ENCODE measurements at places on chromosomes 16 and 17.

DNA sequence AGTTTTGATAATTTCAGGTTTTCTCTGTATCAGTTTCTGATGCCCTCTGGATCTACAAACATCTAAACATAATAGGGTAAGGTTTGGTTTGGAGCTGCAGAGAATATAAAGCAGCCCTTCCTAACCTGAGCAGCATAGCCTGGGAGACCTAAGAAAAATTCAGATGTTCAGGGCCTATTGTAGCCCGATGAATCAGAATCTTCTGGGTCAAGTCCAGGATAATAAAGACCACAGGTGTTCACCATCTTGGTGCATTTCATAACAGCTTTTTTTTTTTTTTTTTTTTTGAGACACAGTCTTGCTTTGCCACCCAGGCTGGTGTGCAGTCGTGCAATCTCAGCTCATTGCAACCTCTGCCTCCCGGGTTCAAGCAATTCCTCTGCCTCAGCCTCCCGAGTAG is 19.7 kb upstream of the ARHGAP17 start:
- DNase-seq = no peak

GRCh38 chr16:85888405-85889331 is 10.3 kb upstream of the IRF8 start:
- DNase-seq = peak; percentile 95

DNA sequence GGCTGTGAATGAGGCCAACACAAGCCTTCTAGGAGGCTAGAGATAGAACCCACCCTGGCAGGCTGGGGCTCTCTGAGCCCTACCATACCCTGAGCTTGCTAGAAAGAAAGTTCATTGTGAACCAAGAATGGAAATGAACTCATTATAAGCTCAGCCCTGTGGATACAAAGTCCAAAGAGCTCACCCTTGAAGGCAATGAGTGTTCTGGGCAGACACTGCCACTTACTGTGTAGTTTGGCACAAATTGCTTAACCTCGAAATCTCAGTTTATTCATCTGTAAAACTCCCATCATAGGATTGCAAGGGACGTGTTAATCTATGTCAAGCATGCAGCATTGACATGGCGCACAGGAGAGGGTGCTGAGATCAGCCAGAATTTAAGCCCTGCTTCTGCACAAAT is 5.5 kb downstream of the KDM8 start:
- no peak for DNase-seq

DNA sequence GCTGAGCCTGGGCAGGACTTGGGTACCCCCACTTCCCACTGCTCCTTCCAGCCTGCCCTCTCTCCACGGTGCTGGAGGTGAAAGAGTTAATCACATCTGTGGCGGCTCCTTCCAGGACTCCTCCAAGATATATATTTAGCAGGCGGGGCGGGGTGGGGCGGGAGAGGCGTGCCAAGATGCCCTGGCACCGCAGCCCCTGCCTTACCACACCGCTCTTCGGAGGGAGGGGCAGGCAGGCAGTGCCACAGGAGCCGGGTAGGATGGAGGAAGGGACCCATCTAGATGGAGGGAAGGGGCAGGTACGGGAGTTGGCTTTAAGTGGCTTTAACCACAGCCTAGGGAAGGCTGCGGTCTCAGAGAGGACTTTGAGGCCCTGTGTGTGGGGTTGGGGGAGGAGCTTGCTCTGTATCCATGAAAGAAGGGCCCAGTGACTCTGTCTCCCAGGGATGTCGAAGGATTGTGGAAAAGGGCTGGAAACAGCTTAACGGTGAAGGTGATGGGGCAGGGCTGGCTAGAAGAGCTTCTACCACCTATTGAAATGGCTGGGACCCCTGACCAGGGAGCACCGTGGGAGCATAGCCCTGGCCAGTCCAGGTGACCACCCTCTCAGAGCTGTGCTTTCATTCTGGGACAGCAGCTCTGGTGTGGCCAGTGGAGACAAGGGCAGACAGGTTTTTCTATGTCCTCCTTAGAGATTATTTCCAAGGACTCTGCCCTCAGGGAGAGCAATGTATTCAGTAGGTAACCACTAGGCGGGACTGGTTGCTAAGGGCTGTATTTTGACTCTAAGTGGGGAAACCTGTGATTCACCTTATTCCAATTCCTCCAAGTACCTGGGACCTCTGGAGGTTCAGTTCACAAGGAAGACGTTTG is 13.0 kb downstream of the GPR142 start:
- DNase-seq = no peak

DNA sequence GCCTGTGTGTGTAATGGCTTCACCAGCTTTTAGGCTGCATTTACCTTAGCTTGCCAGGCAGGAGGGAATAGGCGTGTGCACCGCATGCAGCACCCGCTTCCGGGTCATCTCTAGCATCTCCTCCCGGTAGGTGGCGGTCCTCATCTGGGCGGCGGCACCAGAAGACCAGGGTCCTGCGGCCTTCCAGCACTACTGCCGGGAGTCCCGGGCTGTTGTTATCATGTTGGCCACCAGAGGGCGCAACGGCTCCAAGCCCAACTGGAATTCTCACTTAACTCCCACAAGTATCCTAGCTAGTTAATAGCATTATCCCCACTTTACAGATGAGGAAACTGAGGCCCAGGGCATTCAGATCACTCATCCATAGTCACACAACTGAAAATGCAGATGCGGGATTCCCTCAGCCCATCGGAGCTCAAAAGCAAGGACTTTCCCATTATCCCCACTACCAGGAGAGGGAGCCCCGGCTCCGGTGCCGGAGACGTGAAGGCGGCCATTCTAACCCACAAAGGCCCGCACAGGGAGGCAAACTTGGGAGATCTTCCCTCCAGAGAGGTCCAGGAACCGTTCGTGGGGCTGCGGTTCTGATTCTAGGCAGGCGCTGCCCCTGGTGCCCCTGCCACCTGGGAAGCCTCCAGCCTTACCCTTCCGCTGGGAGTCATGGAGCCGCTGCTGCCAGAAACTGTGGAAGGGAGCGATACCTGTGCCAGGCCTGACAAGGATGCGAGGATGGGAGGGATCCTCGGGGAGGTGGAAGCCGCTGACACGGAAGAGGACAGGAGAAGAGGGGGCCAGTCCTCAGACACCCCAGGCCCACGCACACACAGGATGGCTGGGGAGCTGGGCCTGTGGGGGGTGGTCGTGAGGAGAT is 23.9 kb downstream of the LGALS9 start:
- DNase-seq = peak; percentile 85
